ENCODE measurements at places on chromosomes 7 and 10. TPM values are rescaled to one million over a fixed set of nuclear protein-coding genes. Genes with fewer than 3 reads are reported as not detected.

The DYNC1I1 gene
- total RNA-seq, result 17.4 TPM

The TRIM73 gene
- total RNA-seq, result 3.1 TPM

GRCh38 chr7:118057404-118057803, 126.6 kb upstream of the LSM8 start:
- DNase-seq, result no peak
- peaks cover 2% of the 10 kb centered on the region for H3K27me3 ChIP-seq
- H3K36me3 ChIP-seq, result no peaks in the 10 kb centered on the region

- no peak for DNase-seq
- no peaks in the 10 kb centered on the region for H3K27me3 ChIP-seq
- no peak overlapping the region for H3K4me3 ChIP-seq
- H3K4me1 ChIP-seq, result peaks cover 37% of the 10 kb centered on the region
These were observed 2.4 kb downstream of the TLL2 start for GRCh38 chr10:96511044-96511945.

The MLXIPL gene
- not detected for total RNA-seq

GRCh38 chr7:78203042-78203720, 404.6 kb downstream of the PHTF2 start:
- H3K27ac ChIP-seq, result no peak overlapping the region
- no peaks in the 10 kb centered on the region for H3K27me3 ChIP-seq
- DNase-seq, result no peak
- H3K4me3 ChIP-seq, result no peak overlapping the region
- H3K4me1 ChIP-seq, result no peaks in the 10 kb centered on the region
- no peaks in the 10 kb centered on the region for H3K36me3 ChIP-seq

GRCh38 chr10:98378722-98379121, 36.3 kb downstream of the PYROXD2 start:
- H3K36me3 ChIP-seq, result peaks cover 1% of the 10 kb centered on the region
- H3K27me3 ChIP-seq, result no peaks in the 10 kb centered on the region
- no peak for DNase-seq
- no peak overlapping the region for H3K4me3 ChIP-seq
- H3K4me1 ChIP-seq, result peaks cover 44% of the 10 kb centered on the region
- H3K27ac ChIP-seq, result no peak overlapping the region

GRCh38 chr10:128068398-128069285, 57.6 kb downstream of the MKI67 start:
- no peak overlapping the region for H3K27ac ChIP-seq
- H3K4me3 ChIP-seq, result no peak overlapping the region
- H3K4me1 ChIP-seq, result peaks cover 19% of the 10 kb centered on the region
- H3K27me3 ChIP-seq, result no peaks in the 10 kb centered on the region
- no peak for DNase-seq

DNA sequence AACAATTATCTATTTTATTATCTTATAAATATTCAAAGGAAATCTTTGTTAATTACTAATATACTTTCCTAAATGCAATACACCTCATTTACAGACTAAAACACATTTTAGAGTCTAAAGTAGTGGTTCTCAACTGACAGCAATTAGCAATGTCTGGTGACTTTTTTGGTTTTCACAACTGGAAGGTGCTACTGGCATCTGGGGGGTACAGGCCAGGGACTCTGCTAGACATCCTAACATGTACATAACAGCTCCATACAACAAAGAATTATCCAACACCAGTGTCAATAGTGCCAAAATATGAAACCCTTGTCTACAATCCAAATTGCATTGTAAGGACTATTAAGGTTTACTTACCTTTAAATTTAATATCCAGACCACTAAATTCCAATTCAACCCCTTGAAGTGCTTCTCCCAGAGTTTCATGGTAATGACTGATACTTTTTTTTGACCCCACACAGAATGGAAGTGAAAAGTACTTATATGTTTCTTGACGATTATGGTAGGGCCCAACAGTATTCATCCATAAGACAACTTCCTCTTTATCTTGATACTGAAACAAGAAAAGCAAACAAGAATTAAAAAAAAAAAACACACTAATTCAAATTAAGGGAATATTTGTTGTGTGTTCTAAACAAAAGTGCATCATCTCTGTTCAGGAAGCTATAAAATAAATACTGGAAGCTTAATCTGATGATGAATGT, 10.4 kb downstream of the TM9SF3 start:
- H3K36me3 ChIP-seq, result peaks cover 5% of the 10 kb centered on the region
- H3K4me3 ChIP-seq, result no peak overlapping the region
- H3K4me1 ChIP-seq, result peaks cover 61% of the 10 kb centered on the region
- H3K27me3 ChIP-seq, result no peaks in the 10 kb centered on the region

- DNase-seq, result no peak
- H3K36me3 ChIP-seq, result no peaks in the 10 kb centered on the region
- H3K27me3 ChIP-seq, result no peaks in the 10 kb centered on the region
- H3K4me1 ChIP-seq, result no peaks in the 10 kb centered on the region
These were observed 71.7 kb downstream of the NOD1 start for GRCh38 chr7:30406664-30407425.

DNA sequence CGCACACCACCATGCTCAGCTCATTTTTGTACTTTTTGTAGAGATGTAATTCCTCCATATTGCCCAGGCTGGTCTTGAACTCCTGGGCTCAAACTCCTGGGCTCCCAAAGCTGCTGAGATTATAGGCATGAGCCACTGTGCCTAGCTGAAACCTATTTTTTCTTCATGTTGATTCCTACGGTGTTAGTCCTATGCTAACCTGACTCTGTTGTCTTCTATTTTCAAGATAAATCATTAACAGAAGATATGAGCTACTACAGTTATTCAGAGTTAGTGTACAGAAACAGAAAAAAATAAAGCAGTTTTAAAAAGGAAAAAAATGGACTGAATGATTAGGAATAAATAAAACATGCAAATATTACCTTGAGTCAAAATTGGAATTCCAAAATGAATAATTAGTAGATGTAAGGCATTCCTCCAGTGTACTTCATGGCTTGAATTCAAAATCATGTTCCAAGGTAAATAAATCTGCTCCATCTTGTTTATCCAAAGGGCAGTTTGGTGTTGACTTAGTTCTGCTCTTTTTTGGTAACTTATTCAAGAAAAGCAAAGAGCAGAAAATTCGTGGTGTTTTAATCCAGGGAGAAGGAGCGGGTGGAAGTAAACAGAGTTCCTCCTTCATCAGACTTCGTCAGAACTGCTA, 185.8 kb downstream of the CACNB2 start:
- H3K36me3 ChIP-seq, result no peaks in the 10 kb centered on the region
- H3K4me1 ChIP-seq, result peaks cover 5% of the 10 kb centered on the region
- peaks cover 15% of the 10 kb centered on the region for H3K27me3 ChIP-seq
- H3K4me3 ChIP-seq, result no peak overlapping the region

The CHRM2 gene
- 0.07 TPM for total RNA-seq

- H3K27ac ChIP-seq, result no peak overlapping the region
- H3K36me3 ChIP-seq, result peaks cover 2% of the 10 kb centered on the region
- H3K4me1 ChIP-seq, result no peaks in the 10 kb centered on the region
- no peak for DNase-seq
These were observed 1216.4 kb downstream of the CNTNAP2 start for GRCh38 chr7:147332988-147333387.

DNA sequence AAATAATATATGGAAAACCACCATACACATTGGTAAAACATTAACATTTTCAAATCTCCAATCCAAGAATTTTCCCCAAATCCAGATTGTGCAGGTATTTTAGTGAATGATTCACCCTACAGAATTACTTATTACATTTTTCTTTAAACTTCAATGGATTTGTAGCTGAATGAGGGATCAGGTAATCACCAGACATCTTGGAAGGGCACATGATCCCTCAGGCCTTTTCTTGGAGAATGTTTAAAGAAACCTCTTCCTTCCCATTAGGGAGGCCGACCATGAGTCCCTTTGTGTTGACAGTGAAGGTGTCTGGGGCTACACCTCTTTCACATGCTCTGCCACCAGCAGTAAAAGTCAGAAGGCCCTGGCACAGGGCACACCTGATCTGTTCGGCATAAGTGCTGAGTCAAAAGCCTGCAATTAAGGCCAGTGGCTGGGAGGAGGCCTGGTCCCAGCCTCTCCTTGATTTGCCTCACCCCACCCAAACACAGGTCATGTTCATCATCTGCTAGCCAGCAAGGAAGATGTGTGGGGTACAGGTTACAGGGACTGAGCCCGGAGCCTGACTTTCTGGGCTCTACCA, 207.7 kb downstream of the SNX10 start:
- no peaks in the 10 kb centered on the region for H3K4me1 ChIP-seq
- DNase-seq, result no peak
- H3K36me3 ChIP-seq, result no peaks in the 10 kb centered on the region
- H3K27me3 ChIP-seq, result peaks cover 34% of the 10 kb centered on the region
- H3K27ac ChIP-seq, result no peak overlapping the region
- H3K4me3 ChIP-seq, result no peak overlapping the region

GRCh38 chr10:49023752-49024151, 84.1 kb upstream of the LRRC18 start:
- DNase-seq, result no peak
- H3K27me3 ChIP-seq, result no peaks in the 10 kb centered on the region
- peaks cover 2% of the 10 kb centered on the region for H3K36me3 ChIP-seq
- no peak overlapping the region for H3K4me3 ChIP-seq
- H3K4me1 ChIP-seq, result no peaks in the 10 kb centered on the region
- no peak overlapping the region for H3K27ac ChIP-seq

GRCh38 chr10:28879246-28879645, 201.9 kb downstream of the BAMBI start:
- no peak overlapping the region for H3K4me3 ChIP-seq
- H3K4me1 ChIP-seq, result peaks cover 17% of the 10 kb centered on the region
- no peaks in the 10 kb centered on the region for H3K36me3 ChIP-seq
- no peak for DNase-seq

The CALN1 gene
- total RNA-seq, result not detected

Data from chondrocyte (in vitro differentiated cells).